SK-MEL-5 (cell line): ENCODE measurements at places on chromosomes 11 and 22. TPM values are rescaled to one million over a fixed set of nuclear protein-coding genes. Genes with fewer than 3 reads are reported as not detected.

Gene PKNOX2
- total RNA-seq, result 1.4 and 1.6 TPM in 2 replicates

Gene MPZL2
- 0.53 TPM in 1 of 2 replicates, not detected in the other for total RNA-seq

Gene PANX2
- total RNA-seq, result 0.98 and 1.7 TPM in 2 replicates

Gene CRYBB3
- 0.24 TPM in 1 of 2 replicates, not detected in the other for total RNA-seq

Gene DDIAS
- 9.3 and 13.8 TPM in 2 replicates for total RNA-seq

Gene ALDH3B1
- total RNA-seq, result 2.4 and 3.5 TPM in 2 replicates

Gene FAT3
- total RNA-seq, result not detected in 2 replicates

Gene MYO7A
- total RNA-seq, result 0.48 and 0.61 TPM in 2 replicates

Gene MRGPRE
- total RNA-seq, result not detected in 2 replicates

Gene ADAMTS15
- total RNA-seq, result not detected in 2 replicates

Gene NLRP14
- 0.08 TPM in 2 replicates for total RNA-seq

Gene SHISAL1
- 0.58 and 0.67 TPM in 2 replicates for total RNA-seq

Gene TIMP3
- 76.4 and 78.8 TPM in 2 replicates for total RNA-seq
